WTC11 (cell line): ENCODE measurements at places on chromosomes 2 and 18. TPM values are rescaled to one million over a fixed set of nuclear protein-coding genes. Genes with fewer than 3 reads are reported as not detected.
A peak's percentile ranks its signal among the peaks of the same experiment; 100 is the strongest.

DNA sequence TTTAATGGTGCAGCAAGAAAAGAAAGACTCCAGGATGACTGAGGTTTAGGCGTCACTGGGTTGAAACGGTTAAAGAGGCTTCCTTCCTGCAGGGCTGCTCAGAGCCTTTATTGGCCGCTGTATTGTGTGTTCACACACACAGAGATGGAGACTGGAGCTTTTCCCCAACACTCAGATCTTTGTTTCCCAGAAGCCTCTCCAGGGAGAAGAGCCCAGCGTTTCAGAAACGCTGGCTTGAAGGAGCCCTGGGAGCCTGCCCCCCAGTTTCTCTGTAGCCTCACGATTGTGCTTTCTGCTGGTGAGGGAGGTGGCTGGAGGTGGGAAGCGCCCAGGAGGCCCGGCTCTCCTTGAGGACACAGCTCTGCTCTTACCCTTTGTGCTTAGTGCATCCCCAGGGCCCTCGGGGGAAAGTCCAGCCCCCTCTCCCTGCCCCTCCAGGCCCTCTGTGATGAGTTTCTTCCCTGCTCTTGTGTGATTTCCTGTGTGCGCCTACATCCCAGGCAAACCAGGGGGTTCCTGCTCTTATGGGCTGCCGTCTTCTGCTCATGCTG is 37.1 kb downstream of the RRM2 start:
- no peak for DNase-seq

DNA sequence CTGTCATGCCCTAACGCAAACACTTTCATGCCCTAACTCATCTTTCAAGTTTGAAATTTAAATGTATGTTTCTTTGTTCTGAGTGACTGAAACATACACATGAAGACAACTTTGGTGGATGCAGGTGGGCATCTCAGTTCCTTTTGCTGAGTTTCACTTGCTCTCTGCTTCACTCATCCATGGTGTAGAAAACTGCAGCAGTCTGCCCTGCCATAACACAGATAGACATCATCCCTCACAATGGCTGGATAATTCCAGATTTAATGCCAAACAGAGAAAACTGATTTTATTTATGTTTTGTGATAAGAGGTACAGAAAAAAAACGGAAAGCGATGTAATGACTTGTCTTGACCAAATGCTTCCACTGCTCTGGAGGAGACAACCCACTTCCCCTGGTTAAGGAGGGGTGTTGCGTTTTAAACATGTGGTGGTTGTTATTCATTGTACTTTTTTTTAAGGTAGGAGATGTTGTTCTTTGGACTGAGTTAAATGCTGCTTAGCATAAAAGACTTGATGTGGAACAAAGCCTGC is 70.4 kb downstream of the RHBDD1 start:
- DNase-seq: no peak

- DNase-seq: no peak
Measured at GRCh38 chr2:223511168-223511567, 91.0 kb downstream of the SCG2 start.

DNA sequence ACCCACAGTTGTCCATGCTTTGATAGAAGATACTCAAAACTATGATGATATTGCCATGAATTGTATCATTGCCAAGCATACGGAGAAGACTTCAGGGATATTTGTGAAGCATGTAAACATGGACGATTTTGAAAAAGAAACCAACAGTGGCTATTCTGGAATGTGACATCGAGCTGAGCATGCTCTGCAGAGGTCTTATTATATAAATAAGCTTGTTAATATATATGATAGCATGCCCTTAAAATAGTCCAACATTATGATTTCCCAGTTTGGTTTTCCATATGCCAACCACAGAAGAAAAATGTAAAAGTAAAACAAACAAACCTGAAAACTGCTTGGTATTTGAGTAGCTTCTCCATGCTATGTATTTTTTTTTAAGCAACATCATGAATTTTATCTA is 159.1 kb downstream of the LNPK start:
- no peak for DNase-seq

DNA sequence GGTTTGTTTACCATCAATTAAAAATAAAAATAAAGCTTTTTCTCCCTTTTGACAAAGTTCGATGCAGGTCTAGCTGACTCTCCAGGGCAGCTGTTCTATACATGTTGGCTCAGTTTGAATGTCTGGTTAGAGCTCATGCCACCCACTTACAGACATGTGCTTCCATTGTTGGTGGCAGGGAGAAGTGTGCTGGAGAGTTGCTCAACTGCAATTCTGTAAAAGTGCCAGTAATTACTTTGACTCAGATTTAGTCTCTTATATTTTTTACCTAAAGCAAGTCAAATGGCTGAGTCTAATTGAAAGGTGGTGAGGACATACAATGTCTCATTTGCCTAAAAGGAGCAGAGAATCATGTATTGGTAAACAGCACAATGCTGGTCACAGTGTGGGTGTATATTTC is 609.1 kb upstream of the SYT4 start:
- no peak for DNase-seq

DNA sequence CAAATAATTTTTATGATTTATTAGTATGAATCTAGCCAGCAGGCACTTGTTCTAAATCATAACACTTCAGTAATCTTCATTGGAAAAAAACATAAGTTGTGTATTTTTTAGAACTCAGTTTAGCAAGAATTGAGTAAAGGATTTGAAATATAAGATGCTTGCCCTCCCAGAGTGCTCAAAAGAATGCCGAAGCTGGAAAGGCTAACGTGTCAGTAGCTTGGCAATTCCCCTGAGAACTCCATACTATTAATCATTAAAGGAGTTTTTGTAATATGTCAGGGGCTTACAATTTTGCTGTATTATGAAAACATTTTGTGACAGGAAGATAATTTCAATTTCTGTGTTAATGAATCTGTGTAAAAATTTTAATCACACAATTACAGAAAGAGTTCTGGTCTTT is 122.7 kb downstream of the GULP1 start:
- no peak for DNase-seq

GRCh38 chr2:54657664-54658083 is 65.8 kb upstream of the EML6 start:
- peak; percentile 71 for DNase-seq

The TMEM178A gene
- total RNA-seq: 13.6 to 14.5 TPM (median 14.1 TPM) in 3 replicates

The LIPG gene
- total RNA-seq: 5.5 to 6.8 TPM (median 6.1 TPM) in 3 replicates

The NMUR1 gene
- 0.42 to 0.44 TPM (median 0.44 TPM) in 3 replicates for total RNA-seq

The KCNG3 gene
- total RNA-seq: 12.9 to 15.5 TPM (median 13.1 TPM) in 3 replicates

DNA sequence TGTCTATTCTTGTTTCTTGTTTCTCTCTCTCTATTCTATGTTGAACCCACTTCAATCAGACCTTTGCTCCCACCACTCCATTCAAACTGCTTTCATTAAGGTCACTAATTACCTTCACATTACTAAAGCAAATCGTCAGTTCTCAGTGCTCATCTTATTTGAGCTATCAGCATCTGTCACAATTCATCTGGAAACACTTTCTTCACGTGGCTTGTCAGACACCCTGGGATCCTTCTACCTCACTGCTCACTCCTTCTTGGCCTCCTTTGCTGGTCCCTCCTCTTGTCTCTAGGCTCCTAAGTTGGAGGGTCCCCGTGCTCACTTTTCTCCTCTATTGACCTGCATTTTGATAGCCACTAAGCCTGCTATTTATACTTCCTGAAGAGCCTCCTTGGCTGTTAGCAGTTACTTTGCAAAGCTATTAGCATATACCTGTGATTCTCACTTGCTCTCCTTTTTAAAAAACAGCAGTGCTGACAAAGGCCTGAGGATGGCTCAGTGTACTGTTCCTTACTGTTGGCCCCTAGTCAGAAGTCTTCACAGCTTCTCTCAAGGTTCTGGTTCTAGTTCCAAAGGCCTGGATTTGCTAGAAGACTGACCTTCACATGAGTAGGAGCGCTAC is 80.2 kb downstream of the PLEKHM3 start:
- no peak for DNase-seq

DNA sequence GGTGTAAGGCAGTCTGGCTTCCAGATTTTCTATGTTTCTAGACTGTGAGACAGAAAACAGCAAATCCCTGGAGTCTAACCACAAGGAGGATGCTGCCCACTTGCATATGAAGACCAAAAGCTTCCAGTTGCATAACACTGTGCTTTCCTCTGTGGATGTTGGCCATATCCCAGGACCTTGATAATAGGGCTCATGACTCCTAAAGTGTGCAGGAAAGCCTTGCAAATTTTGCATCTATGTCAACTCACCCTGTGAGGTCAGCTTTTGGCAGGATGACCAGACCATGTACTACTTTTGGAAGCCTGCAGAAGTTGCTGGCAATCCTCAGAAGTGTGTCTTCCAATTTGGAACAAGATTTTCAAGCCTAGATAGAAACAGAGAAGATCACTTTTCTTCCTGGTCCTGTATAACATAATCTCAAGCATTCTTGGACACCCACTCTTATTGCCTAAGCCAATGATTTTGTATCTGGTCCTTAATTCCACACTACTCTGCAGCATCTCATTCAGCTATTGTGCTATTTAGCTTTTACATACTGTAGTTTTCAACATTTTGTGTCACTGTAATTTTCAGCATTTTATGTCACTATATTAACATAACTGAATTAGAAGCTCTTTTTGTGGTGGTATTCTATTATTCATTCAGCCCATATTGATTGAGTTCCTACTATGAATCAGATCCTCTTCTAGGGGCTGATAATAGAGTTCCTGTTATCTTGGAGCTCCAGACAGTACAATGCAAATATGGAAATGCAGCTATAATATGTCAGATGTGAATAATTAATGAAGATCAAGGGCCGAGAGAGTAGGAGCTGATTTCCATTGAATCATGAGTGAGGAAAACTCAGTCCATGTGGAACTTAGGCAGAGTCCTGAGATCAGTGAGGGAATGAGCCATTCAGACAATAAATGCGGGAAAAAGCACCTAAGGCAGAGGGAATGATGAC is 85.3 kb upstream of the RAB27B start:
- DNase-seq: no peak

The HOXD3 gene
- total RNA-seq: not detected in 3 replicates

The ABCB11 gene
- 0.02 to 0.77 TPM (median 0.02 TPM) in 3 replicates for total RNA-seq

The CXCR4 gene
- 1.3 to 2.1 TPM (median 1.9 TPM) in 3 replicates for total RNA-seq

The LCT gene
- total RNA-seq: 0.02 TPM in 1 of 3 replicates, not detected in the others

DNA sequence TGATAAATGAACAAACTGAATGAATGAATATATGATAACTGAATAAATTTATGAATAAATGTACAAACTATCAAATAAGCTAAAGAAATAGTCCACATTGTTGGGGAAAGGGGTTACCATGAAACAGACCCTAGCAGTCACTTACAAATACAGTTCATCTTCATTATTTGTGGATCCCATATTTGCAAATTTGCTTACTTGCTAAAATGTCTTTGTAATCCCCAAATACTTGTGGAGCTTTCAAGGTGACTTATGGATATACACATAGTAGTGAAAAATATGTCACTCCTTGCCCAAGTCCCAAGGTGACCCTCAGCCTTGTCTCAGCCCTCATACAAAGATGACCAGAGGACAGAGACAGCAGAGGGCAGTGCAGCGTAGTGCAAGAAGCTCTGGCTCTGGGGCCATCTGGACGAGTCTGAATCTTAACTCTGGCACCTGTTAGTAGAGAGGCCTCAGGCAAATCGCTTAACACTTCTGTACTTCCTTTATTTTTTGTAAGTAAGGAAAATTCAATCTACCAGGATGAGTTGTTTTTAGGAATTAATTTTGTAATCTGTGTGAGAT is 3.1 kb downstream of the PAIP2B start:
- peak; percentile 71 for DNase-seq

The MAP3K20 gene
- total RNA-seq: 14.2 to 15.2 TPM (median 14.5 TPM) in 3 replicates

GRCh38 chr2:55992455-55992854 is 68.9 kb upstream of the EFEMP1 start:
- DNase-seq: no peak

DNA sequence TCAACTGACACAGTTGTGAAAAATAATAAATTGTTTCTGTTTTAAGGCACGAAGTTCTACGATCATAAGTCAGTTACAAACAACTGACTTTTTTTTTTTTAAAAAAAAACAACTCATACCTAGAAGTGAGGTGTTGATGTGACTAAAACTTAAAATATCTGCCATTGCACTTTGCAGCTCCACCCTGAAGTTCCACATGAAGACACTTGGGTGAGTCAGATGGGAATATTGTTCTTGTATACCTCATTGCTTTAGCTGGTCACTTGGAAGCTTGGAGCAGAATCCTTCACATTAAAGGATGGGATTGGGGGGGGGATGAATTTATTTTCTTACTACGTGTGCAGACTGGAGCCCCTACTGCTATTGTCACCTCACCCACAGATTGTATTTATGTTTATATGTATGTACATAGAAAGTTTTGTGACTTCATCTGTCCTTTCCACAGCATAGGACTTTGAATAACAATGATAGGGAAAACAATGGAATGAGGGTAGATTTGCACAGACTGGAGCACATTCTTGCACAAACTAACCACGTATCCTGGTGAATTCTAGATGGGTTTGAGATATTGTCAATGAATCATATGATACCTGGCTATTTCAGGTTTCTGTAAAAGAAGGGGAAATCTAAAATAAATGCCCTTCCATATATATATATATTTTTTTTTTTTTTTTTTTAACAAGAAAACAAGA is 57.9 kb upstream of the ARHGAP15 start:
- DNase-seq: no peak

GRCh38 chr2:120245520-120246332 is 6.9 kb upstream of the RALB start:
- DNase-seq: no peak

DNA sequence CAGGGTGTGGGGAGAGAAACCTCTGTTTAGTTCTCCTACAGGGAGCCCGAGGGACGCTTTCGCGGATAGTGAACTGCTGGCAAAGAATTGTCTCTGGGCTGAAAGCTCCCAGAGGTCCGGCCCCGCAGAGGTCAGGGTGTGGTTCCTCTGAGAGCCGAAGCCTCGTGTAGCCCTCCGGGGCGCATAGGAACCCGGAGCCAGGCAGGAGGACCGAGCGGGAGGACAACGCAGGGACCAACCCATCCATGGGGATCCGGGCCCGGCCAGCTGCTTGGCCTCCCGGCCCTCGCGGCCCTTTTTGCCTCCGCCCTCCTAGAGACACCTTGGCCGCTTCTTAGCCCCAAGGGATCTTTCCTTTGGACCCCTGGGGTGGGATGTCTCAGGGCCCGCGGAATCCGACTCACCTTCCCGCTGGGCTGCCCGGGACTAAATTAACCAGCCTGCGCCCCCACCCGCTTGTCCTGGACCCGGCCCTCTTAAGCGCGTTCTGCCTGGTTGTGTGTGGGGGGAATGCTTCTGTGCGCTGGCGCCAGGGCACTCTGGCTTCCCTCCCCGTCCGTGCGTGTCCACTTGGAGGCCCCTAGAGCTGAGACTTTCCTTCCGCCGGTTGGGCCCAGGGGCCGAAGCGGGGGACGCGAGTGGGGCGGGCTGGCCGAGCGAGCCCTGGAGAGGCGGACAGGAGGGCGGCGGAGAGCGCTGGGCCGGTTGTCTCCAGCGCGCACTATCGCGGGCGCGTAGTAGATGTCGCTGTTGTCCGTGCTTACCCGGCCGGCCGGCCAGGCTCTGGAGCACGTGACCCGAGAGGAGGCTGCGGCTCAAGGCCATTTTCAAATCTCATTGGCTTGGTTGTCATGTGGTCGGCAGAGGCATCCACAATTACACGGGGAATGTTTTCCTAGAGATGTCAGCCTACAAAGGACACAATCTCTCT is at the start of gene HOXD10:
Gene HOXD10 (plus strand): TSS at position 896 of the 931 bp plus-strand sequence. CDS start 56 bp downstream, outside the sequence.
- DNase-seq: peak; percentile 75

DNA sequence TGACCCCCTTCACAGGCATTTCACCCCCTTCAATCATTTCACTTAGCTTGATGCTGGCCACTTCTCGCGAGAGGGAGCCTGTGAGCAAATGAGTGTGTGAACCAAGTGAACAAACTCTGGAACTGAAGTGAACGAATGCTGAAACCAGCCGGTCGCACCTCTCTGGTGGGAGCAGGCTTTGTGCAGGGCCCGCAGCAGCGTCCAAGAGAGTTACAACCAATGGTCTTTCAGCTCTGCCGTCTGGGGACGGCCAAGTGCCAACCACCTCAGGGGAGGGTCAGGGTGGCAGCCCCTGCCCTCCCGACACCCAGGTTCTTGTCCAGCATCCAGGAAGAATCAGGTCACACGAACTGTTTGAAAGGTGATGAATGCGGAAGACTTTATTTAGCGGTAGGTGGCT is 764.0 kb downstream of the SUCLG1 start:
- no peak for DNase-seq

The MAL gene
- 0.22 to 0.39 TPM in 2 of 3 replicates, not detected in the other for total RNA-seq
